Stimulated activated effector memory CD8-positive, alpha-beta T cell treated with anti-CD3 and anti-CD28 coated beads, Interleukin-12 subunit alpha, Interleukin-12 subunit beta, amount 100 ng/mL, for 72 hours (primary cell): ENCODE measurements at places on chromosomes 7 and 10.

DNA sequence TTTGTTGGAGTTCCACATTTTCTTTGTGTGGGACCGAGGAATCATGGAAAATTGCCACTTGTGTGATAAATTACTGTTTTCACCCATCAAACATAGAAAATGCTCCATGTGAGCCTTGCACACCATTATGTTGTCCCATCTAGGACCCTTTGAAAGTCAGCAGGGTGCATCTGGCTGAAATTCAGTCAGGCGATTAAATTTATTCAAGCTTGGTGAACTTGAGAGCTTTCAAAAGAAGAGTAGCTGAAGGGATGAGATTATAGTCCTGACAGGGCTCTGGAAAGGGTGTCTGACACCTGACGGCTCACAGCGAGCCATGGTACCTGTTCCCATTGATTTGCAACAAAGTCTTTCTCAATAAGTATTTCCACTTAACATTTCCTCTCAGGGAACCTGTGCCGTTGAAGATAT lies 399.7 kb upstream of the ETV1 start:
- no peak for DNase-seq

DNA sequence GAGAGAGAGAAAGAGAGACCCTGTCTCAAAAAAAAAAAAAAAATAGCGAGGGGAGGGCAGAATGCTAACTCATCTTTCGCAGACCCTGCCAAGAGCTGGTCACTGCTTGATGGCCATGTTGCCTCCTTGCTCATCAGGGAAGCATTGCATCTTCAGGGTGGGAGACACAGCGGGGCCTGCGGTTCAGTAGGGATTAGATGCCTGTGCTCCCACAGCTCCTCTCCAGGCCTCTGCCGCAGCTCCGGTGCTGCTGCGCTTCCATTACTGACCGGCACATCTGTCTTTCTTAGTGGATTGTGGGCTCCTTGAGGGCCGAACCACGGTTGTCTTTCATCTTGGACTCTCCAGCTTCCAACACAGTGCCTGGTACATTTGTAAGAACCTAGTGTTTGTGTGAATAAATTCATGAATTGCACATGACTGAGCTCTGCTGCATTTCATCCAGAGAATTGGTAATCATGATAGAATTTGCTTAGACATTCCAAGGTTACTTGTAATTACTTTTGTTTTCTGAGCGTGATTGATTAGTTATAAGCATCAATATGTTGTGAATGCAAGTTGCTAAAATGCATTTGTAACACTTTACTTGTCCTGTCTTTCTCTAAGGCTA lies 16.8 kb downstream of the HK1 start:
- DNase-seq: no peak

GRCh38 chr10:86206240-86206579 lies 160.4 kb downstream of the GRID1 start:
- no peak for DNase-seq

DNA sequence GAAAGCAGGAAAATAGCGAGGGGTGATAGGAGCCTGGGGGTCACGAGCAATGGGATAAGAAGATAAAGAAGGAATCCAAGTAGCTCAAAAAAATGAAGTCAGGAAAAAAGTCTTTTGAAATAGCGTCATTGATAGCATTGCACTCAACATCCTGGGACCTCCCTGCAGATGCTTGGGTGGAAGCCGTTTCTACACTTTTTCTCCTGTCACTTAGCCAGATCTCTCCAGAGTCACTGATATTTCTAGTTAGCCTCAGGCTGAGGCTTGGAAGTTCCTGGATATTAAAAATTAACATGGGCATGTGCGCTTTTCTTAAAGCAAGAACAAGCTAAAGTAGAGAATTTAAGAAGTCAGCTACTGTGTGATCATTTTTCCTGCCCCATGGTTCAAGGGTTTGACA lies 39.5 kb upstream of the CHST15 start:
- DNase-seq: no peak

GRCh38 chr7:141541375-141541774 lies 9.8 kb upstream of the AGK start:
- no peak for DNase-seq

- no peak for DNase-seq
Observed at GRCh38 chr7:112199035-112199655, 7.1 kb downstream of the DOCK4 start.

DNA sequence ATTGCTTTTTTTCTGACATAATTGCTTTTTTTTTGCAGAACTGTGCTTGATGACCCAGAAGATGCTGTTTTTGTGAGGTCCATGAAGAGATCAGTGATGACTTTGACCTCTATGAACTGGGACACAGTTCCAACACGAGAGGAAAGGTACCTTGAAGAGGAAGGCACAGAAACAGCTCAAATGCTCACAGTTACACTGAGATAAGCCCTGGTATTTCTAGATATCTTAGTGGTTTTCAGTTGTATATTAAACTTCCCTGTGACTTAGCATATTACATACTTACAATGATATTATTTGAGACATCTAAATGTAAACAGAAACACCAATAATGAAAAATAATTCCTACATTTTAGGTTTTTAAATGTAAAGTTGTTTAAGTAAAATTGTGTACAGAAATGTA lies 54.7 kb downstream of the LRRC72 start:
- no peak for DNase-seq

- DNase-seq: no peak
Observed at GRCh38 chr7:76327610-76328009, 25.1 kb downstream of the HSPB1 start.

- no peak for DNase-seq
Observed at GRCh38 chr7:28595076-28595475, 182.8 kb downstream of the CREB5 start.

DNA sequence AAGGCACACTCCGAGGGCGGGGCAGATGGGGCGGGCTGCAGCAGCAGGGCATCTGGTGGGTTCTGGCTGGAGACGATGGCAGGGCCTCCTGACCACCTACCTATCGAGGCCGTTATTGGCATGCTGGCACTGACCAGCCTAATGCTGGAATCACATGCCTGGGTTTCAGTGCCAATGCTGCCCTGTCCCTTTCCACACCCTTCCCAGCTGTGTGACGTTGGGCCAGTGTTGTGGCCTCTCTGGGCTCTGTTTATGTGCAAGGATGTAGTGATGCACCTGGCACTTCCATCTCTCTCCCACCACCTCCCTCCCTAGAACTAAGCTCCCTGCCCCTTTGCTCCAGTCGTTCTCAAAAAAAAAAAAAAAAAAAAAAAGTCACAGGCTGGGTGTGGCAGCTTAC lies 132.9 kb downstream of the ZMIZ1 start:
- DNase-seq: no peak

DNA sequence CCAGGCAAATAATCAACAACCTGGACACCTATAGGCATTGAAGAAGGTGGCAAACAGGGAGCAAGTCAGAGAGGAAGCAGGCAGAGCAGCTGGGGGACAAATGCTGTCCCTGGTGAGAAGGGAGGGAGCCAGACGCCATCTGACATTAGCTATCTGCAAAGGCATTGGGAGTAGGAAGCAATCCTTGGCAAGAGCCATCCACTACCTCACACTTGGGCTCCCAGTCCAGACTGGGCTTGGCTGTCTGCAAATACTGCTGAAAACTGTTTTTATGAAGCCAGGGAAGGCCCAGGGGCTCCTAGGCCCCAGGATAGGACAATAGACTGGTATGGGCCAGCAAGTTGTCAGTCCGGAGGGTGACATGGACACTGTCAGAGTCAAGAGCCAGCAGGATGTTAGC lies 132.5 kb downstream of the SORBS1 start:
- DNase-seq: no peak

DNA sequence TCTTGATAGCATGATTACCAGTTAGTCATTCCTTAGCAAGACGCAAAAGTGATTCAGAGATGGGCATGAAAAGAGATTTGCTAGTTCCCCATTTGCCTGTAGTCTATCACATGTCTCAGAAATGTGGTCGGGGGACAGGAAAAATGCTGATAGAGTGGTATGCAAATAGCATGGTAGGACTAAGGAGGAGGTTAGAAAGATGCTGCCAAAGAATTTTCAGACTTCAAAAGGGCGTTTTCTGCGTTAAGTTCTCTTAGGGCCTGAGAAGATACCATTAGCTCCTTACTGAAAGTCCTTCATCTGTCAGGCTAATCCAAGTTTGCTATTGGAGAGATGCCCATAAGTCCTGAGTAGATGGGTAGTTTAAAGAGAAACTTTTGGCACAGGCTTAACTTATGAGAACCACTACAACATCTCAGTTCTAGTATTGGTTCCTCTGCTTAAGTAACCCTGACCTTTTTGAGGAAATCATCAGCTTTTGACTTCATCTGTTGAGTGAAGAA lies 2.7 kb downstream of the CALD1 start:
- DNase-seq: no peak

DNA sequence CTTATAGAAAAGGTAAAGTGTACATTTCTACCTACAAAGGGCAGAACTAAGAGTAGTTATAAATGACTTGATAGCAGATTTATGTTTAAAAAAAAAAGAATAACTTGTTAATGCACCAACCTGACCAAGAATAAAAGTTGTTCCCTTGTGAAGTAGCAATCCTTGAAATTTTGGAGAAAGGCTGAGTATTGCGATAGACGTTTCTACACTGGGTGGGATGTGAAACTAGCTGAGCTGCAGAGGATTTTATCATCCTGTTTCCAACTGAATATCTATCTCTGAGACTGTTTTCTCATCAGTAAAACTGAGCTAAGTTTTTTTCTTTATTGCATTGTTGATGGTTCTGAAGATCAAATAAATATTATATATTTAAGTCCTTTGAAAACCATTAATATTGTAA lies 14.6 kb downstream of the MDFIC start:
- DNase-seq: no peak
